ENCODE measurements at places on chromosomes 1 and 21.

DNA sequence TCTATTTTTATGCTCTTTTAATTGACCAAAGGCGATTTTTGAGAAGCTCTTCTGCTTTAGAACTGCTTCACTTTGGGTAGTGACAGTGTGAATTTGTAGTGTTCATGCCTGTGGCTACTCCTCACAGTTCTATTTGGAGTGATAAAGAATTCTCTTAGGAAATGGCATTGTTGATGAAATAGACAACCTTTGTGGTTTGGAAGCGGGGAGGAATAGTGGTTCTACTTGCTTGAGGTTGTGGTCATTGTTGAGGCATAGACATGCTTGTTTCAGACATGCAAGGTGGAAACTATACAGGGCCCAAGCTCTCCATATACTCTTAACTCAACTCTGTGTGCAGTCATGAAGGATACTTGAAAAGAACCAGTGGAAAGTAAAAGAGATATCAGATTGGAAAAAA, 481.1 kb upstream of the NEGR1 start:
- no peak for DNase-seq

- DNase-seq = no peak
Observed at GRCh38 chr1:42392967-42393848, 12.6 kb downstream of the RIMKLA start.

- no peak for DNase-seq
Observed at GRCh38 chr1:214377485-214377884, 96.5 kb downstream of the SMYD2 start.

- DNase-seq = no peak
Observed at GRCh38 chr1:3020263-3020909, 881 bp upstream of the ACTRT2 start.

DNA sequence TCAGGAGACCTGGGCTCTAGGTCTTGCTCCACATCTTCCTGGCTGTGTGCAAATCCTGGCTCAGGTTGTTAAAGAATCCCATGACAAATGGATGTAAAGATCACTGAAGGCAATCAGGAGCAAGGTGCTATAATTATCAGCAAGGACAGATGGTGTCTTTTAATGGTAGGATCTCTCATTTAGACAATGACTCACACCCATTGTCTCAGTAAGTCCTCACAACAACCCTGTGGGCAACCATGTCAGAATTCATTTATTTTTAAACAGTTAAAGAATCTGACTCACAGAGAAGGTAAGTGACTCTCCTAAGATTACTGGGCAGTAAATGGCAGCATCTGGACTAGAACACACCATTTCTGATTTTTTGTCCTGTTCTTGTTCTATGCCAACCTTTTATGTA, 32.8 kb downstream of the RNASEL start:
- no peak for DNase-seq

GRCh38 chr1:44436401-44437106, 31.5 kb downstream of the RNF220 start:
- no peak for DNase-seq

- DNase-seq = no peak
Observed at GRCh38 chr1:163196449-163196787, 6.3 kb downstream of the RGS5 start.

DNA sequence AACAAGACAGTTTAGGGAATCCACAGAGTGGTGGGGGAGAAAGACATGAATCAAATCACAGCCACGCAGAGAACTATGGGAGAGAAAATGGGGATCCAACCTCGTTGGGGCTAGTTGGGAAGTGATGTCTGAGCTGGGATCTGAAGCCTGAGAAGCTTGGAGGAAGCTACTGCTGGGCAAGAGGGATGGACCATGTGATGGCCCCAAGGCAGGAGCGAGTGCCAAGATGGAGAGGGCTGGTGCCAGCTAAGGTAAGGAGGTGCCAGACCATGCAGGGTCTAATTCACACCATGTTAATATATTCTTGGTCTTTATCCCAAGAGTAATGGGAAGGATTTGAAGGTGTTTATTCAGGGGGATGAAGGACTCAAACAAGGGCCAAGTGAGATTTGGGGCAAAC, 18.2 kb upstream of the TCEA3 start:
- DNase-seq = no peak

GRCh38 chr1:84789014-84789413, 98.8 kb upstream of the SSX2IP start:
- no peak for DNase-seq

- no peak for DNase-seq
Observed at GRCh38 chr21:15212206-15212605, 147.4 kb upstream of the NRIP1 start.

DNA sequence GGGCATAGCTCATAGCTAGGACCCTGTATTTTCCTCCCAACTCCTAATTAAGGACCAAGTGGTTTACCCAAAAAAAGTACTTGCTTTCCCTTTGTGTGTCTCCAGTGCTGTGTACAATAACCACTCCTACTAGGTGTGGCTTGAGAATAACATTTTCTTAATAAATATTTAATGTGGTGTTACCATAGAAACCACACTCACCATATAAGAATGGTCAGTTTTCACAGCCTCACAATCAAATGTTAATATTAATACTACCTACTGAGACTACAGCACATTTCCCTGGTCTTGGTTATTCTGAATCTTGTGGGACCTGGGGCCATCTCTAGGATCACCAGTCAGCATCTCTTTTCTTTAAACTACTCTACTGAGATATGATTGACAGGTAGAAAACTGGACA, 83.5 kb upstream of the BCAR3 start:
- DNase-seq = no peak

- DNase-seq = no peak
Observed at GRCh38 chr1:39268906-39269305, 64.4 kb downstream of the MACF1 start.

GRCh38 chr21:16241016-16241415, 511.2 kb downstream of the USP25 start:
- DNase-seq = no peak

GRCh38 chr1:58926152-58926551, 142.3 kb upstream of the JUN start:
- no peak for DNase-seq

GRCh38 chr1:22366346-22366745, 85.3 kb upstream of the ZBTB40 start:
- no peak for DNase-seq

DNA sequence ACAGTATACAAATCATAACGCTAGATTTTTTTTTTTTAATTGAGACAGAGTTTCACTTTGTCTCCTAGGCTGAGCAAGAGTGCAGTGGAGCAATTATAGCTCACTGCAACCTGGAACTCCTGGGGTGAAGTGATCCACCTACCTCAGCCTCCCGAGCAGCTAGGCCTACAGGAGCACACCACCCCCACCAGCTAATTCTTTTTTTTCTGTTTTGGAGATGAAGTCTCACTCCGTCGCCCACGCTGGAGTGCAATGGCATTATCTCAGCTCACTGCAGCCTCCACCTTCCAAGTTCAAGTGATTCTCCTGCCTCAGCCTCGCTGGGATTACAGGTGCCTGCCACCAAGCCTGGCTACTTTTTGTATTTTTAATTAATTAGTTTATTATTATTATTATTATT, 21.3 kb downstream of the NPR1 start:
- no peak for DNase-seq

GRCh38 chr21:38858026-38858811, 52.5 kb downstream of the ETS2 start:
- no peak for DNase-seq

GRCh38 chr1:22436948-22437347, 14.7 kb upstream of the ZBTB40 start:
- DNase-seq = no peak

GRCh38 chr1:224922404-224923164, 6.9 kb upstream of the DNAH14 start:
- DNase-seq = peak; percentile 3

GRCh38 chr1:14915356-14916054, 238.0 kb upstream of the TMEM51 start:
- no peak for DNase-seq

- no peak for DNase-seq
Observed at GRCh38 chr21:42048870-42049577, 22.1 kb upstream of the UMODL1 start.

DNA sequence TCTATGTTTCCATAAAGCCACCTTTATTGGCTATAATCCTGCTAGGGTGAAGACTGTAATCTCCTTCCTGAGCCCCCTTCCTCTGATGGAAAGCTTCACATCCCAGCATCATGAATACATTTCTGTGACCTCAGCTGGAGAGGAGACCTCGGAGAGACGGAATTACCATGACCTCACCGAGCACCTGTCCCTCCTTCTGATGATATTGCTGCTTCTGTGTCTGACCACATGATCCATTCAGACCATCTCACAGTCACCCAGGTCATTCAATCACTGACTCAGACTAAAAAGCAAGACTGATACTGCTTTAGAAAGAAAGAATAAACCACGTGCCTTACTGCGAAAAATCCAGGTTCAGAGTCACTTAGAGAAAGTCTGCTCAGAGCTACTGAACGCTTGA, 8.8 kb downstream of the KCND3 start:
- DNase-seq = no peak

- DNase-seq = no peak
Observed at GRCh38 chr1:113659035-113659434, 100.3 kb downstream of the PHTF1 start.

DNA sequence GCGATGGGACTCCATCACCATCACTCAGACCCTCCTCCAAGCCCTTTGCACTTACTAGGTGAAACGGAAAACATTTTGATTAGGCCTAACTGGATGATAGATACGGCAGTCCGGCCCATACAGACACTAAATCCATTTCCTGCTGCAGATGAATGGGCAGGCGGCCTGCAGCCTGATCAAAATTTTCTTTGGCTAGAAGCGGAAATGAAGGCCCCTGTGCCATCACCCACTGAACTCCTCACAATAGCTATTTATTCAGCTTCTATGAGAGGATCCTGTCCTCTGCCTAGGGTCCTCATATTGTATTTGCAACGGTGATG, 200.5 kb downstream of the OMA1 start:
- no peak for DNase-seq

- DNase-seq = no peak
Observed at GRCh38 chr1:24501371-24502064, 1.1 kb upstream of the RCAN3 start.

GRCh38 chr1:202923533-202923932, 3.5 kb downstream of the KLHL12 start:
- no peak for DNase-seq

GRCh38 chr1:96416111-96416595, 305.4 kb upstream of the PTBP2 start:
- DNase-seq = peak; percentile 95

GRCh38 chr21:17668479-17669140, 55.9 kb upstream of the BTG3 start:
- DNase-seq = no peak

- peak; percentile 73 for DNase-seq
Observed at GRCh38 chr1:113456967-113457366, 66.7 kb downstream of the MAGI3 start.

GRCh38 chr1:156489166-156489934, 11.2 kb downstream of the MEF2D start:
- DNase-seq = no peak

DNA sequence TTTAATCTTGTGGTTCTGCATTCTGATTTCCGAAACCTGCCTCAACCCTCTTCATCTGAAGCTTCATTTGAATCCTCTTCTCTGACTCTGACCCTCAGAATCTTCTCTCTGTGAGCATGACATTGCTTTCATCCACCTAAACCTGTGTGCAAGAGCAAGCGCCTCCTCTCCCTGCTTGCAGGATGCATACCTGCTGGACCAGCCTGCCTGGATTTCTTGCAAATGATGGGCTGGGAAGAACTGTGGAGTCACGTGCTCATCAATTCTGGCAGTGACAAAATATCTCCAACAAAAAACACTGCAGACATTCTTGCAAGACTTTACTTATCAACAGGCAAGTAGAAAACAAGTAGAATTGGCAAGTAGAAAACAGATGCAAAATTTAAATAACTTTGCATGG, 20.8 kb upstream of the SLC35F3 start:
- no peak for DNase-seq

- no peak for DNase-seq
Observed at GRCh38 chr1:211632808-211633523, 42.5 kb downstream of the NEK2 start.

All from AG09319 (cell line).